ENCODE measurements at places on chromosomes 2 and 18. TPM values are rescaled to one million over a fixed set of nuclear protein-coding genes. Genes with fewer than 3 reads are reported as not detected.

DNA sequence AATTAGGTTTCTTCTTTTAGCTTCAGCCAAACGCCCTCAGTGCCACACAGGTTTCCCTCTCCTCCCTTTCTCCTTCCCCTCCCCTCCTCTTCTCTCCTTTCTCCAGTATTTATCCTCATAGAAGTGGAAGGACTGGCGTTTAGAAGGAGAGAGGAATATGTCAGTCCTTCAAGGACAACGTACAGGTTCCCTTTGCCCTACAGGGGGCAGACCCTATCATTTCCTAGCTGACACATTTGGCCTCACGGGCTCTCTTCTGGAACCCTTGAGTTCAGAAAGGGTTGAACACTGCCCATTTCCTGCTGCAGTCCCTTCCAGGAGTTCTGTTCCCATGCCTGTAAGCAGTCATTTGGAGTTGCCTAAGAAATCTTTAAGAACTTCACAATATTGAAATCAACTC lies 46.1 kb downstream of the CDCA7 start:
- no peak for DNase-seq

- peak; percentile 80 for DNase-seq
Measured at GRCh38 chr2:102057502-102058292, 65.9 kb downstream of the IL1R2 start.

- no peak for DNase-seq
Measured at GRCh38 chr2:88658881-88659537, 31.7 kb upstream of the EIF2AK3 start.

- no peak for DNase-seq
Measured at GRCh38 chr2:174635776-174636404, 38.3 kb upstream of the WIPF1 start.

DNA sequence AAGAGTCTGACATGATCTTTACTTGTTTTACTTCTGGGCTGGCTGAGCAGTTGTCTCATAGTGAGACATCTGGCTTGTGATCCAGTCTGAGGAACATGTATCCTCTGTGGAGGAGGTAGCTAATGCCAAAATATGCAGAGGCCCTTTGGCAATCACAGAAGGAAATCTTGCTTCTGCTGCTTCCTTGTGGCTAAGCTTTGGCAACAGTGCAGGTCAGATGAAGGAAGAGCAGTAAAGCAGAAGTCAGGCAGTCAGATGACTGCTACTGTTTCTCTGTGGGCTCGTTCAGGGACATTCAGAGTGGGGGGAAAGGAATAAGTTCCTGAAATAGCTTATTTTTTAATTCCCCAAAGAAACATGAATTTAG lies 22.3 kb downstream of the DOK1 start:
- DNase-seq: no peak

GRCh38 chr18:25053466-25053865 lies 298.5 kb downstream of the ZNF521 start:
- DNase-seq: no peak

GRCh38 chr2:222733846-222734702 lies 62.6 kb downstream of the MOGAT1 start:
- DNase-seq: peak; percentile 84

GRCh38 chr2:172539767-172540166 lies 16.1 kb upstream of the PDK1 start:
- DNase-seq: no peak

DNA sequence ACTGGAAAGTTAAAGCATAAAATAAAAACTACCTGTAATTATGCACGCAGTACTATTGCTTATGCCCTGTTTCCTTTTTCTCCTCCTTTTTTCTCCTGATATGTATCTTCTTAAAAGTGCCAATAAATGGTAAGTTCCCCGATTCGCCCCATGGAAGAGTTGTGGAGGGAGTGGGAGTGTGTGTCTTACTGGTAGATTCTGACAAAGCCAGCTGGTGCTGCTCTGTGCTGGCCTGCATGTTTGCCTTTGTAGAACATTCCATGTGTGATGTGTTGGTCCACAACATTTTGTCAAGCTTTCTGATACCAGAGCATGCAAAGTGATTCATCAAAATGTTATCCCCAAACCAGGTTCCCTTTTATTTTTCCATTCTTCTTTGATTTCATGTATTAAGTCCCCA lies 356.9 kb upstream of the RAB12 start:
- DNase-seq: no peak

GRCh38 chr2:222024932-222025880 lies 273.6 kb downstream of the PAX3 start:
- DNase-seq: peak; percentile 17

DNA sequence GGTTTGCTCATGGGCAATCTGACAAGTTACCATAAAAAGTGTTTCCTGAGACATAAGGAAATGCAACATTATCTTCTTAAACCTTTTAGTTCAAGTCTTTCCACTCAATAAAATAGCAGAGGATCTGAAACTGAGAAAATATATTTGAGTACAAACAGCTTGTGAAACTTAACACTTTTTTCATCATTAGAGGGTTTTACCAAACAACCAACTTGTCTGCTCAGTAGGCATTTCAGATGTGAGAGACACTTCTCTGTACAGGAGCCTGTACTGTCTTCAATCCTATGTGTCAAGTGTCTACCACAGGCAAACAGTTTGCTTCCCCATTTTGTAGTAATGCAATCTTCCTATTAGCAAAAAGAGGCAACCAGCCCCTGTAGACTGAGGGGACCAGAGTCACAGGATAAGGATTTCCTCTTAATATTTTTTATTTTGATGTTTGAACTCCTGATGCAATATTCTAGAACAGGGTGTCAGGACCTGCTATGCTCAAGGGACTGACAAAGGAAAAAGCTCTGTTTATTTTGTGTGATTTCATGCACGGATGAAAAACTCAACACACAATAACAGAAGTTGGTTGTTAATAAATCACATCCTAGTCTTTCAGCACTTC lies 159.1 kb upstream of the LHCGR start:
- no peak for DNase-seq

DNA sequence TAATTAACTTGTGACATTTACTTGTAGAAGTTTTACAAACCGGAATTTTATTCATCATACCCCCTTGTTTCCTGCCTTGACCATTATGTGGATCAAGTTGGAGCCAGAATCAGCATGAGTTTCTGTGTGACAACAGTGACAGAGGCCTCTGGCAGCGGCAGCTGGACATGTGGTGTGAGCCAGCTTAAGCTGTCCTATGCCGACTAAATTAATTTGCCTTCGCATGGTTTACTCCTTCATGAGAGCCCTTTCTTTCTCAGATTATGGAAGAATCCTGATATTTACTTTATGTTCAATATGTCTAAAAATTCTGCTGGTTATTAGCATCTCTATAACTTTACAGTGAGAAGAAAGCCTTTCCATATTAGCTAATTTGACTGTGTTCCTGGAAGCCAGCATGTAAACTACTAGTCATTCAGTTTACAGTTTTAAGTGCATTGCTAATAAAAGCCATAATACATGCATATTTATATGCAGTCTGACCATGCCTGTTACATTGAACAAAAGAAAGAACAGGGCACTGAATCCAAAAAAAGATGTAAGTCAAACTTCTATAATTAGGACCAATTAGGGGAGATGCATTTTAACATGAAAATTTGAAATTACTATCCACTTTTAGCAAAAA lies 495.8 kb upstream of the ACVR2A start:
- no peak for DNase-seq

DNA sequence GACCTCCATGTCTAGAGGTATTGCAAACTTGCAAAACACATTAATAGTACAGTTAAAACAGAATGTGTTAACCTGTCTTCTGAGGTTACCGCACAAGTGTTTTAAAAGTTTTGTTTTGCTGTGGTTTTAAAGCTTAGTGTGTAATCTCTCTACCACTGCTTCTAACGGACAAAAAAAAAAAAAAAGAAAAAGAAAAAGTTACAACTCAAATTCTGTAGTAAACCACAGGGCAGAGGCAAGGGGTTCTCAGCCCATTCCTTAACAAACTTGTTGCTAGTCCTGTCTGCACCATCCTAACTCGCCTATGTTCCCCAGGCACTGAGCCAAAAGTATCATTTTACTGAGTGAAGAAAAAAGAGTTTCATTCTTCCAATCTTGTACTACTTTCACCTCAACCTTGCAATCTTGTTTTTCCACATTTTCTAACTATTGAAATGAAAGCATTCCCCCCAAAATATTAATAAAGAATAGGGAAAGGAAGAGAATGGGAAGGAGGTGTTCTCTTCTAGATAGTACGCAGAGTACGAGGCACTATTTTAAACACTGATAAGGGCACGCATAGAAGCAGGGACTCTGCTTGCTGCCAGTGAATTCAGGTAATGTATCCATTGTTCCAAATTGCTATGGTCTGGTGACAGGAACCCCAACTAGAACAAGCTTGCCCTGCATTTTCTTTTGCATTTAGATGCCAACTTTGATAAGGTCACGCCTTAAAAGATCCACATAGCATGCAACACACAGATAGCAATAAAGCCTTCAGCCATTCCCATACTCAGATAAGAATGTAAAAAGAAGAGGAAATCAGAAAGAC lies 47.1 kb downstream of the IKZF2 start:
- DNase-seq: peak; percentile 23

- DNase-seq: peak; percentile 10
Measured at GRCh38 chr2:218026676-218027425, 24.1 kb upstream of the TNS1 start.

DNA sequence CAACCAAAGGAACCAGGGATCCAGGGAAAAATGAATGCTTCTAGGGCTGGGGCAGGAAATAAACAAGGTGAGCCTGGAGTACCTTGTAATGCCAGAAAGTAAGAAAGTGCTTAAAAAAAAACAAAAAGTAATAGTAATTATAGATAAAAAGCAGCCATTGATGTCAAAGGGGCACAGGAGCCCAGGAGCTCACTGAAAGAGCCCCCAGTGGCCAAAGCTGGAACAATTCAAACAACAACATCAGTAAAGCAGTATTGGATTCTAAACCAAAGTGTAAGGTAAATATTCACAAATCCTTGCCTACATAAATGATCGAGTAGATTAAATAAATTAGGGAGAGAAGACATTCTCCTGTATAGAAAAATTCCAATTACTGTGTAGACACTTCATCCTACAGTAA lies 114.3 kb upstream of the ARL4C start:
- no peak for DNase-seq

DNA sequence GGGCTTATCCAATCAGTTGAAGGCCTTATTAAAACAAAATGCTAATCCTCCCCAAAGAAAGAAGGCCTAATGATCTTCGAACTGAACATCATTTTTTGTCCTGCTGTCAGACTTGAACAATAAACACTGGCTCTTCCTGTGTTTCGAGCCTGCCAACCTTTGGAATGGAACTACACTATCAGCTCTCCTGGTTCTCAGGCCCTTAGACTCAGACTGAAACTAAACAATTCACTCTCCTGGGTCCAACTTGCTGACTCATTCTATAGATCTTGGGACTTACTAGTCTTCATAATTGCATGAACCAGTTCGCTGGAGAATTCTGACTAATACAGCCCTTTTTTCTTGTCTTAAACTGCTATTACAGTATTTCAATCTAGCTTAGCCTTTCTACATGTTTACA lies 235.2 kb downstream of the LNPK start:
- DNase-seq: no peak

DNA sequence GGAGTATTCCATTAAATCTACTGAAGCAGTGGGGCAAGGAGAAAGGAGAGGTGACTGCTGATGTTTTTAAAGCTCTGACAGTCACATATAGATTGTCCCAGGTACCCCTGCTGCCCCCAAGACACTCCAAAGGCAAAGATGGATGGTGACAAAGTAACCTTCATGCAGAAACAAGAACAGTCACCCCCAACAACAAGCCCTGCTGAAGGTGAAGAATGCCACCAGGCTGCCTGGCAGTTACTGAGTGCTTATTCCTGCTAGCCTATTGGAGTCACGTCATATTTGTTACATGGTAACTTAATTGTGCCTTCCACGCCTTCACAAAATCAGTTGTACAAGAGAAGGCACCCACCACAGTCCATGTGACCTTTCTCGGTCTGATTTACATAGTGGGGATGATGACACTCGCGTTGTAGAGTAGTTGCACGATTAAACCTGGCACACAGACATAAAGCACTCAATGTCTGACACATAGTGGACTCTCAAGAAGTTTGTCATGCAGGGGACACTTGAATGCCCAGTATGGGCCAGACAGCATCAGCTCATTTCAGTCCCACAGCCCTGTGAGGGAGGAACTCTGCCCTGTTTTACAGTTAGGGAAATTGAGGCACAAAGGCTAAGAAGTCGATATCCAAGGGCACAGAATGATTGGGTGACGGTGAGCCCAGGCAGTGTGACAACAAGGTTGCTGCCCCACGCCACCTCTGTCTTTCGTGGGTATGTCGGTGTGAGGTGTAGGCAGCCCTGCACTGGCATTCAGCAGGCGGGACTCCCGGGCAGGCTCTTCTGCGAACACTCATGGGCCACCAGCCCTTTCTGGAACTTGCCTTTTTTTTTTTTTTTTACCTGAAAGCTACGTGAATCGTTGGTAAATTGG lies 62.7 kb downstream of the ZCCHC2 start:
- DNase-seq: no peak

DNA sequence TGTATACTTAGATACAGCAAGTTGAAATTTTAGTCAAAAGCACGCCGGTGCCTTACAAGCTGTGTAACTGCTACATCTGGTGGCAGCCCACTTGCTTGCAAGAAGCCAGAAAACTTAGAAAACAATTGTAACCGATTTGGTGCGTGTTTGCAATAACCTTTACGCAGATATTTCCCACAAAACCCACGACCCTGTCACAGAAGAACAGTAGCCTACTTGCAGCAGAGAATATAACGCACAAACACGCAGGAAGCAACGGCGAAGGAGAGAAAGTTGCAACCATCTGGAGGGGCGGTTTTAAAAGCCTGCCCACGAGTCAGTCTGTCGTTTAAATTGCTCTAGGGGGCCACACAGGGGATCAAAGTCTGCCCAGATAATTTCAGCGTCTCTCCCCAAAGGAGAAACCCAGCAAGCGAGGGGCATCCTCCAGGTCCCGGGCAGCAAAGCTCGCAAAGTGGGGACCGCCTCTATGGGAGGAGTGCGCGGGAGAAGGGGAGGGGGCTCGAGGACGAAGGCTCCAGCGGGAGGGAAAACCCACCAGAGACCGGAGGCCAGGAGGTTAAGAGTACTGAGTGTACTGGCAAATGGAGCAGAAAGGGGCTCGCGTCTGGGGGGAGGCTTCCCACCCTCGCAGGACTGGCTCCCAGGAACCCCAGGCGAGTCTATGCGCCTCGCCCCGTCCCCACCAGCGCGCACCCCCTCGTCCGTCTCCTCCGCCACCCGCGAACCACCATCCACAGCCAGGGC lies 1.1 kb downstream of the TLK1 start:
- peak; percentile 73 for DNase-seq

Gene RSAD2
- total RNA-seq: 4.4 TPM

Gene LIMS3
- total RNA-seq: 13.8 TPM

Gene ACTG2
- total RNA-seq: 1.3 TPM

Gene RNF144A
- 12.6 TPM for total RNA-seq

Gene RRM2
- 7.2 TPM for total RNA-seq

Gene OSR1
- total RNA-seq: 27.7 TPM

Gene MYOM1
- 19.9 TPM for total RNA-seq

Gene UGT1A10
- total RNA-seq: 0.31 TPM

Gene OXER1
- 2.0 TPM for total RNA-seq

Gene GAREM1
- total RNA-seq: 15.2 TPM

Gene PSD4
- 35.9 TPM for total RNA-seq

Gene KCNJ3
- total RNA-seq: 1.7 TPM

Gene SERPINB10
- total RNA-seq: not detected

Measured in testis (tissue), 5 donors.